KG1 (cell line): ENCODE measurements at places on chromosomes 16 and 17.

DNA sequence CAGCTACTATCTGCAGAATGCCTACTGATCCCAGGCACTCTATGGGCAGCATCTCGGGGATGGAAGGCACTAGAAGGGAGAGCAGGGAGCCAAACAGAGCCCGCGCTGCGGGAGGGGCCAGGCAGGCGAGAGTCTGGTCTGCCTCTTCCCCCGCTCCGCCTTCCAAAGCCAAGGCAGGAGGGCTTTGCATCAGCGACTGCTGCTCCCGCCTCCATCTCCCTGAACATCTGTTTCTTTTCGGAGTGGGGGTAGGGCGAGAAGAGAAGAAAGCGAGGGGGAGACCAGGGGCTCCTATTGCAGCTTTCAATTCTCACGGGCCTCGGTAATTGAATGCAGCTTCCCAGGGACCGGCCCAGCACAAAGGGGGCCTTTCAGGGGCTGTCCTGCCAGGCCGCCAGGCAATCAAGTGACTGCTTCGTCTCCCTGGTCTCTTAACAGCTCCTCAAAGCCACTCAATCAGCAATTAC lies 31.4 kb upstream of the CDC42EP4 start:
- DNase-seq: no peak

DNA sequence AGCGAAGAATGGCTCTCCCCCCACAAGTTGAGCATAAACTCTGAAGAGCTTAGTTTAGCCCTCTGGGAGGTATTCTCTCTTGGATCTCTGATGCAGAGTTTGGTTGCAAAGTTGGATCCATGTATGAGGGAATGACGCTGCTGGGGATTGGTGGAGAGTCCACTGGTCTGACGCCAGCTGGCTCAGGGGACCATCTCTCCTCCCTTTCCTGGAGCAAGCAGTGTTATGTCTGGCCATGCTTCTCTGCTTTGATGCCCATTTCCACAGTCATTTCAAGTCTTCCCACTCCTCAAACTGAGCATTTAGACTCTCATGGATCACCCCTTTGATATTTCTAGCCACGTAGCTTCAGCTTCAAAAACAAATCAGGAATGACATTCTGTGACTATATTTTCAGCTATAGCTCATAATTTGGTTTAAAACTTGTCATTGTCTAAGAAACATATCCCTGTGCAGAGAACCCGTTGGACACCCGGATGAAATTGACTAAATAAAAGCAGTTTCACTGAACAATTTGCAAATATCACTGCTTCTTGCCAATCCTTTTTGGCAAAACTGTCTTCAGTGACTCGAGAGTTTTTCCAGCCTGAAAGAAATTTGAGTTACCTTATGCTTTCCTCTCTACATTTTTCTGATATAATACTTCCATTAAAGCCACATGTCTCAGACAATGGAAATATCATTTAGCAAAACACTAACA lies 193.4 kb upstream of the CDH11 start:
- no peak for DNase-seq

DNA sequence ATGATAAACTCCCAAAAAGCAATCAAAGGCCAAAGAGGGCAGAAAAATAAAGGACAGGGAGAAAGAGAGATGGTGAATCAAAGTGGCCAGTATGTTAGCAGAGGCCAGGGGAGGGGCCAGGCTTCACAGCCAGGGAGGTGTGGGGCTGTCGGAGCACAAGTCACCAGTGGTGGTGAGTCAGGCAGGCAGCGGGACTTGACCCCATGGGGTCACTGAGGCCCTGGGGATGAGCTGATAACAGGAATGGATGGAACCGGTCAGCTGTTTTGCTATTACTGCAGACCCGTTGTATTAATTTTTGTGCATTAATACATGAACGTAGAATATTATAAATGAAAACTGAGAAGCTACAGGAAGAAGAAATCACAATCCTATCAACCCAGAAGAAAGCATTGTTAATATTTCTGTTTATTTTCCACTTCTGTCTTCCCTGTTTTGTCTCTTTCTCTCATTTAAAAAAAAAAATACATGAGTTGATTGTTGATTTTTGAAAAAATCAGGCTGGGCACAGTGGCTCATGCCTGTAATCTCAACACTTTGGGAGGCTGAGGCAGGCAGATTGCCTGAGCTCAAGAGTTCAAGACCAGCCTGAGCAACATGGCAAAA lies 106.9 kb downstream of the SOCS1 start:
- no peak for DNase-seq

DNA sequence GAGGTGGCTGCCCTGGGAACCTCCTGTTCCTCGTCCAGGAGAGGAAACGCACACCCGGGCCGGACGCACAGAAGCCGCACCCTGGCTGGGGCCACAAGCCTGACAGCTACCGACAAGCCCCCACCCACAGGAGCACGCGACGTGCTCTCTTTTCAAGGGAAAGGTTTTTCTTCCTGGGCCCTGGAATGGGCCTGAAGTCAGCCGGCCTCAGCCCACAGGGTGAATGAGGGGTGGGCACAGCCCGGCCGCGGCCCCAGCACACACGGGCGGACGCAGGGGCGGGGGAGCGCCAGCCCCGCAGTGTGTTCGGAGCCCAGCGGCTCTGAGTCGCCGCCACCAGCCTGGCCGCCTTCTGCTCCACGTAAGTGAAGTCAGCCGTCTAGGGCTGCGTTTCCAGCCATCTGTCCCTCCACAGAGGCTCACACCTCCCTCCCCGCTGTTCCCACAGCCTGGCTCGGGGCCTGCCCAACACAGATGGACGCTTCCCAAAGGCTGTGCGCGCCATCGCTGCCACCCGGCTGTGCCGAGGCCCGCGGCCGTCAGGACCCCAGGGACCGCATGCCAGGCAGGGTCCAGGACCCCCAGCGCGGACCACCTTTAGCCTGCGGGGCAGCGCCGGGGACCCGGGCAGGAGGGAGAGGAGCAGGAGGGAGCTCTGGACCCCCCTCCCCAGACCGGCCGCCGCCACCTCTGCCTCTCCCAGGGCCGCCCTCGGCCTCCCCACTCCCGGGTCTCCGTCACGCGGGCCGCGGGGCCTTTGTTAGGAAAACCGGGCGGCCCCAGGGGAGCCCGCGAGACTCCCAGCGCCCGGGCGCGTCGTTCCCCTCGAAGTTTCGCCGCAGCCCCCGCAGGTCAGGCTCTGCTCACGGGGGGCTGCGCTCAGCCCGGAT lies 36.8 kb downstream of the CBFA2T3 start:
- DNase-seq: no peak

DNA sequence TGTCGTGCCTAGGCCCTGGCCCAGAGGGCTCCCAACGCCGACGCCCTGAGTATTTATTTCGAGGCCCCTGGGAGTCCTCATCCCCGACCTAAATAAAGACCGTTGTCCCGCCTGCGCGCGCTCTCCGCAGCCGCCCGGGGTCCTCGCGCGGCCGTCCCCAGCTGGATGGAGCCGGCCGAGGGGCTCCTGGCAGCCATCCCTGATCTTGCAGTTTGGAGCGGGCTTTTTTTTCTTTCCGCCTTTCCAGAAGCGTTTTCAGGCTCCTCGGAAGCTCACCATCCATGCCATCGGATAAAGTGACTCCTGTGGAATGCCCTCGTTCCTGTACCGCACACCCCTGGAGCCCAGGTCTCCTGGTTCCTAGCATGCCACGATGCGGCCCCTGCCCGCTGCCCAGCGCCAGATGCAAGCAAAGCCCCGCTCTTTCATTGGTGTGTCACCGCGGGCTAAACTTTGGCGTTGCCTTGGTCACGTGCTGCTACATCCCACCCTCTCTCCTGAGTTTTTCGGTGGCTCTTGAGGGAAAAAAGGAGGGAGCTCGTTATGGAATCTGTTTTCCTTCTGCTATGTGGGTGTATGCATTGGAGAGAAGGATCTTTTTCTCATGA lies 716 bp downstream of the TMEM94 start:
- no peak for DNase-seq
